ENCODE measurements at places on chromosomes 7 and 10. TPM values are rescaled to one million over a fixed set of nuclear protein-coding genes. Genes with fewer than 3 reads are reported as not detected.
A peak's percentile ranks its signal among the peaks of the same experiment; 100 is the strongest.

CLRN3 gene
- polyA plus RNA-seq: not detected

SERPINE1 gene
- 5.6 TPM for polyA plus RNA-seq

CFAP69 gene
- polyA plus RNA-seq: 3.0 TPM

- DNase-seq: no peak
Measured at GRCh38 chr10:24843256-24843655, 109.2 kb downstream of the PRTFDC1 start.

- no peak for DNase-seq
Measured at GRCh38 chr7:120720317-120720716, 137.6 kb downstream of the TSPAN12 start.

- DNase-seq: no peak
Measured at GRCh38 chr10:133617196-133617595, 9.4 kb downstream of the FRG2B start.

COL17A1 gene
- 0.23 TPM for polyA plus RNA-seq

DNA sequence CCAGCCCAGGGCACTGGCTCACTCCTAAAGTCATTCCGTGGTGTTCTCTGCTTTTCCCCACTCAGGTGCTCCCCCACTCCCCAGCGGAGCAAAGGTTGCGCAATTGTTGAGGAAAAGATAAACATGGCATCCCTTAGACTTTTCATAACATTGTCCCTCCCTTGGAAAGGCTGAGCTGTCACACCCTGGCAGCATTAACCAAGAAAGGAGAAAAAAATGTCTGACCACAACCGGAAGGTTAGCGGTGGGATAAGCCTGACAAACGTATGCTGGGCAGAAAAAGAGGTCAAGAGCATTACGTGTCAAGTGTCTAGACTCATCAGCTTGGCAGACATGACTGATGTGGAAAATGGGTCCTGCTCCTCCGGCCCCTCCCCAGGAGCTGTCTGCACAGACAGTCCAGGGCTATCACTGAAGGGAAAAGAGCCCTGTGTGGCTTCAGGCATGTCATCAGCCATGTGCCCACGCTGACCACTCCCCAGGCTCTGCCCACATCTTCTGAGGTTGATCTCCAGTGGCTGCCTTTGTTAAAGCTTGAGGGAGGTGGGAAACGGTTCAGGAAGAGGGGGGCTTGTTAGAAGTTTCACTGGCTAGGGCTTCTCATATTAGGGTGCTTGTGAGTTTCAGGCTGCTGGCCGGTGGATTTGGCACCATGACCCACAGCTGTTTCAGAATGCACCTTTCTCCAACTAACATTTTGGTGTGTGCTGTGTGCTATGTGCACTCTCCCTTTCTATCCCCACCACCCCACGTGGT is 30.1 kb downstream of the BTBD16 start:
- no peak for DNase-seq

MMD2 gene
- polyA plus RNA-seq: not detected

DNA sequence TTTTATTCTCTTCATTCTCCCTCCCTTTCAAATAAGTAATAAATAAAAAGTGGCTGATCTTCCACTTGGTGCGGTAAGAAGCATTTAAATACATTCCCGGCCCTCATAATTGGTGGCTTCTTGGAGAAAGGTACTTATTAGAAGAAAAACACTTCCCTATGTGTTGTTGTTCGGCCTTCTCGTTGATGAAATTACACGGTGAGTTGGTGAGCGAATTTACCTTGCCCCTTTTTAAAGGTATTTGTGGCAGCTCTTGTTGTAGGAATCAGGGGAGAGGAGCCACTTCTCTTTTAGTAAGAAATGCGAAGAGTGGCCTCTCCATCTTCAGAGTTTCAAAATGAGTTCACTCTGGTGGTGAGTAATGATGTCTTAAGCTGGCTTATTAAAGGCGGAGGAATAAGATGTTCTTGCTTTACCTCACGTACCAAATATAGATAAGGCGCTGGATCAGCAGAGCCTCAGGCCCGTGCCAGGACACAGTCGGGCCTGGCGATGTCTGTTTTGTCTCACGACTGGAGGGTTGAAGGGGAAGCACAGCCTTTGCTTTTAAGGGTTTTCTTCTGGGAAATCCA is 135.9 kb downstream of the CUX1 start:
- DNase-seq: no peak

- no peak for DNase-seq
Measured at GRCh38 chr7:121301446-121302213, 27.2 kb upstream of the WNT16 start.

- DNase-seq: no peak
Measured at GRCh38 chr10:29835055-29835454, 200.3 kb upstream of the SVIL start.

- DNase-seq: no peak
Measured at GRCh38 chr7:24885305-24885704, 94.7 kb downstream of the OSBPL3 start.

DNA sequence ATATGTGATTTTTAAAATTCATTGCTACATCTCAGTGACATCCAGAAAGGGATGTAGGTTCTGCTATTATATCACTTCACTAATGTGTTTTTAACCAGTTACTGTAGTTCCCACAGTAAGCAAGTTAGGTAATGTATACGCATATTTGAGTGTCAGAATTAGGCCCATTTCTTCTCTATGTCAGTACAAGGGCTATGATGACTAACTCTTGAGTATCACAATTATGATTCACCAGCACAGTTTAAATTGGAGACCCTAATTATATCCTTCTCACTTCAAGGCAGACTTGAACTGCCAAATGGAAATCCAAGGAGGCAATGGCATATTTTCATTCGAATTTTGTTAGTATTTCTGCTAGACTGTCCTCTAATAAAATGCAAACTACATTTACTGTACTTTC is 23.6 kb downstream of the BZW2 start:
- no peak for DNase-seq

FAM131B gene
- 1.5 TPM for polyA plus RNA-seq

DNA sequence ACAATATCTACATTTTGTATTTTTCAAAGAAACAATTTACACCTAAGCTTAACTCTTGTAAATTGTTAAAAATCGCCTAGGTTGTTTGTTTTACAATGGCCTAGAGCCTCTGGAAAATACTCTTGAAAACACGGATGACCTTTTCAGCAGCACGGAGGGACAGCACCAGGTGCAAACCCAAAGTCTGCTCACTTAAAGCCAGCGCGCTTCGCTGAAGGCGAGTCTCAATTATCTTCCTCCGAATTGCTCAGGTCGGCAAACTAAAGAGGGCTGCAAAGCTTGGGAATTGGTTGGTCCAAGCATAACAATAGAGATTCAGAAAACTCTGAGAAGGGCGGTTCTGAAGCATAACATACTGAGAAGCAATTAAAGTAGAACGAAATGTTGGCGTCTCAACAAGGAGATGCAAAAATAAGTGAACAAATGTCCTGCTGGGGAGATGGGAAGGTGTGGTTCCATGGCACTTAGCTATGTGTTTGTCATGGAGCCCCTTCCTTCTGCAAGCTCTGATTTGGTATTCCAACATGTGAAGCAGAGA is 139.9 kb upstream of the PITRM1 start:
- no peak for DNase-seq

- no peak for DNase-seq
Measured at GRCh38 chr10:29881336-29881771, 178.0 kb downstream of the JCAD start.

CRHR2 gene
- 3.4 TPM for polyA plus RNA-seq

DNA sequence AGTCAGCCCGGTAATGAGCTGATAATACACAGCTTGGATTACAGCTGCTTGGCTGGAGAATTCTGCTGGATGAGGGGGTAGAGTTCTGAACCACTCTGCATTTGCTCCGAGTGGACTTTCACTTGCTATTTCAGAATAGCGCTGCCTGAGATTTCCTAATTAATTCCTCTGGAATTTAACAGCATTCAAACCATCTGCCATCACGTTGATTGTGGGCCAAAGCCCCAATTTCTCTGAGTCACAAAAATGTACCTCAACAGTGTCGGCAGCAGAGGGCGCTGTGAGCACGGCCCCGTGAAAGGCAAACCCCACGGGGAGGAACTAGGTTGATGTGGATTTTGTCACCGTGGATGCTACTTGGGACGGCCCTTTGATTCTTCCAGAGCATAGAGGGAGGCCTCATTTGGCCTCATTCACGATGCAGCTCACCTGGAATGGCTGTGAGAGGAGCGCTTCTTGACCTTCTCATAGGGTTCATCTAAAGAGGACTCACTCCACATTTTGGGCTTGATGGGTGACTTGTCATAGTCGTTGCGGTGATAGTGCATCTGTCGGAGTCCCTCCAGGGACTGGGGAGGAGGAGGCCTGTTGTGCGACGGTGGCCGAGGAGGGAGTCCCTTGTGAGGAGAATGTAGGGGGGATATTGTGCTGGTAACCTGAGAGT is 73.3 kb downstream of the PRPF18 start:
- peak; percentile 19 for DNase-seq

GATA3 gene
- 0.33 TPM for polyA plus RNA-seq

DNA sequence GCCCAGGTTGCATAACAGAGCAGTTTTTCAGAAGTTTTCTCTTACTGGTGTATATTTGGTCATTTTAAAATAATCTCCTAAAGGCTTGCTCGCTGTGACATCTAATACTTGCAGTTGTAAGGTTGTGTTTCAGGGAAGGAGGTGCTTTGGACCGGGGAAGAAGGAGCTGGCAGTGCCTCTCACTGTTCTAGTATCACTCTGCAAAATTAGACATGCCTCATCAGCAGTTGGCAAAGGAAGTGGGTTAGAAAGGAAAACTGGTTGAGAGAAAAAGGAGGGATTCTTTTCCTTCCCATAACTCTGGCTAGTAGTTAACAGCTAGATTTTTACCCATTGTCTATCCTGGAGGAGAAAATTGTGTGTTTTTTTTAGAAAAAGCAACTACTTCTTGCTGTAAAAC is 34.8 kb downstream of the CUL1 start:
- DNase-seq: no peak

CALHM3 gene
- polyA plus RNA-seq: not detected

DNA sequence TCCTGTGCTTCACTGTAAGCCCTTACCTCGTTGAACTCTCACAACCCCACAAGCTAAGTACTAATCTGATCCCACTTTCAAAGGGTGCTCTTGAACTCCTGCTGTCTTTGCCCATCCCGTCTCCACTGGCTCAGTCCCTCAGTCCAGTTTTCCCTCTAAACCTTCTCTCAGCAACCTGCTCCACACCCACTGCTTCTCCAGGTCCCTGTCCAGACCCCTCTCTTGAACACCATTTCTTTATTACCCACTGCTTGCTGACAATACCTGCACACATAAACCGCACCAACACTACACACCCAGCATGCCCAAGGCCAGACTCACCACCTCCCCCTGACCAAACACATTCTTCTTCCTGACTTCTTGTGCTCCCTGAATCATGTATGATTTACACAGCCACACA is 343.3 kb downstream of the GRID1 start:
- DNase-seq: no peak

PPP1R3A gene
- polyA plus RNA-seq: 39.8 TPM

- DNase-seq: no peak
Measured at GRCh38 chr10:132447446-132448247, 50.6 kb downstream of the PWWP2B start.

DNA sequence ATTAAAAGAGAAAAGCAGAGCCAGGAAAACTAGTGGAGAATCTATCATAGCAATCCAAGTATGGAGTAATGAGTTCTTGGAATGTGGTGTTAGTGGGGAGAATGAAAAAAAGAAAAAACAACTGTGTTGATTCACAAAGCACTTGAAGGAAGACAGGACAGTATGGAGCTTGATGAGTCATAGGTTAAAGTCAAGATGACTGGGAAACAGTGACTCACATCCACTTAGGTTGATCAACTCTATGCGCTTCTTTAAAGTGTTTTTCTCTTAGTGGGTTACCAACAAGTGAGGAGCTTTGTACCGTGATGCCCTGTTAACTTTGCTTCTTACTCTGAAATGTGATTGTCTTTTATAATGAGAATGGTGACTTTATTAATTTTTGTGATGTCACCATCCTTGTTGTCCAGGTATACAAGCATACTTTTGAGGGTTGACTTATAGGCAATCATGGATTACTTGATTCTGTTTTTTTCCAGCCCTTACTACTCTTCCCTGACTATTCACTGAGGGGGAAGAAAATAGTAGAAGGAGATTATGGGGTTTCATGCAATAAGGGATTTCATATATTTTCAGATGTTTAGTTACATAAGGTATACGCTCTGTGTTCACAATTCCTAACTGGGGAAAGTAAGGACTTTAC is 32.1 kb upstream of the MDFIC start:
- no peak for DNase-seq

ANXA8L1 gene
- polyA plus RNA-seq: not detected

DNA sequence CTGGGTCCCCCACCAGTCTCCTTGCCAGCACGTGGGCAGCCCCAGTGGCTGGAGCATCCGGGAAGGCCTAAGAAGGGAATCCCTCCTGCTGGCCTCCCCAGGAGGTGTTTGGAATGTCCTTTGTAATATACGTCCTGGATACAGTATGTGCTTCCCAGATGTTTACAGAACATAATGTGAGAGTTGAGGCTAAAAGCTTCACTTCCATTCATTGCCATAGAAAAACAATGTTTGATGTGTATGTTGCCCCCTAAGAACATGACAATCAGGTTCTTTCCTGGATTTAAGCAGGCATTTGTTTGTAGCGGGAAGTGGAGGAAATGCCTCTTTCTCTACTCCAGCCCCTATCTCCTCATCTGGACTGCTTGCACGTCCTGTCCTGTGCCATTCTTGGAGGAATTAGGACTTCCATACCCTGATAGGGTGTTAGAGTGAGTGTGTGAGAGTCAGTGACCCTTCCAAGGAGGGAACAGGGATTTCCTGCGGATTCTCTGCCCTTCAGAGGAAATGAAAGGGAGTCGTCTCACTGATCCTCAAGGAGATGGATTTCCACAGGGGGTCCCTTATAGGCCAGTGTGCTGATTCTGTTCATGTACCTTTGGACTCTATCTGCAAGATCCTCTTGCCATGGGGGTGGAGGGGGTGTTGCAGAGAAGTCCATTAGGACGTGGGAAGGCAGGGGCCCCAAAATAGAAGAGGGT is 1.2 kb downstream of the IGFBP1 start:
- DNase-seq: no peak

DNA sequence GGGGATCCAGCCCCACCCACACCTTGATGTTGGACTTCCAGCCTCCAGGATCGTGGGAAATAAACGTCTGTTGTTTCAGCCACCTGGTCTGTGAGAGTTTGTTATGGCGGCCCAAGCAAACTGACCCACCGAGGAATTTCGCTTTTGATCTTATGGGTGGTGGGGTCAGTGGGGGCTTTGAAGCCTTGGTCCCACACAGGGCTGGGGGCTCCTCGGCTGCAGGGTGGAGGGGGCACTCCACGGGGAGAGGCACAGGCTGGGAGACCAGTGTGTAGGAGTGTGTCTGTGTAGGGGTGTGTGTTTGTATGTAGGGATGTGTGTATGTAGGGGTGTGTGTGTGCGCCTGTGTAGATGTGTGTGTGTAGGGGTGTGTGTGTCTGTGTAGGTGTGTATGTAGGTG is 48.1 kb upstream of the PSMG3 start:
- DNase-seq: no peak

DNA sequence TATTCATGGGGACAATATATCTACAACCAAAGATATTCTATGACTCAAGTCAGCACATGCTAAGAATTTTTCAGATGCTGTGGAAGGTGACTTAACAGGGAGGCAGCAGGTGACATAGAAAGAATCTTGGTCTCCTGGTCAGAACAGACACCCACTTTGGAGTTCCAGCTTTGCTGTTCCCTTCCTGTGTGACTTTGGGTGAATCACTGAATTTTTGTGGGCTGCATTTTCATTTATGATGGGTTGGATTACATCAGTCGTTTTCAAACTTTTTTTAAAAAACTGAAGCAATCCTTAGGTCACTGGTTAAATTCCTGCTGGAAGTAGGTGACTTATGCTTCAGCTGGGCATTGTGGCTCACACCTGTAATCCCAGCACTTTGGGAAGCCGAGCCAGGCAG is 24.9 kb downstream of the RGR start:
- DNase-seq: no peak

TMEM184A gene
- polyA plus RNA-seq: 0.78 TPM

ZNF716 gene
- 0.03 TPM for polyA plus RNA-seq

- no peak for DNase-seq
Measured at GRCh38 chr10:24979685-24980084, 27.3 kb upstream of the PRTFDC1 start.
